ENCODE measurements at places on chromosomes 7 and 10. TPM values are rescaled to one million over a fixed set of nuclear protein-coding genes. Genes with fewer than 3 reads are reported as not detected.
A peak's percentile ranks its signal among the peaks of the same experiment; 100 is the strongest.

DNA sequence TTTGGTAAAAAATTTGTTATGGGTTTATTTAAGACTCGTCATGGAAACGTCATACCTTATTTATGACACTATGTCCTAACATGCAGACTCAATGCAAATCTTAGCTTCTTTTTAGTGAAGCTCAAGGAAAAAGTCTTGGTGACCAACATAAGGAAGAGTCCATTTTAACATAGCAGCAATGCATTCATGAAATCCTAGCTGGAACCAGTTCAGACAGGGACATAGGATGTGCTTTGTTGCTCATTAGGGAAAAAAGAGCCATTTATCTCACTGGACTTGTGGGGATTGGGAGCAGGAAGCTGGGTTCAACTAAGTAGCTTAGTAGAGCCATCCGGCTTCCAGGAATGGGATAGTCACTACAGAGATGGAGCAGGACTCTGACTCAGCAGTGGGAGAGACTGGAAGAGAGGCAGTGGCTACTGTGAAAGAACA, 100.7 kb upstream of the DKK1 start:
- DNase-seq, result no peak

Gene STRIP2
- 3.5 TPM for polyA plus RNA-seq

DNA sequence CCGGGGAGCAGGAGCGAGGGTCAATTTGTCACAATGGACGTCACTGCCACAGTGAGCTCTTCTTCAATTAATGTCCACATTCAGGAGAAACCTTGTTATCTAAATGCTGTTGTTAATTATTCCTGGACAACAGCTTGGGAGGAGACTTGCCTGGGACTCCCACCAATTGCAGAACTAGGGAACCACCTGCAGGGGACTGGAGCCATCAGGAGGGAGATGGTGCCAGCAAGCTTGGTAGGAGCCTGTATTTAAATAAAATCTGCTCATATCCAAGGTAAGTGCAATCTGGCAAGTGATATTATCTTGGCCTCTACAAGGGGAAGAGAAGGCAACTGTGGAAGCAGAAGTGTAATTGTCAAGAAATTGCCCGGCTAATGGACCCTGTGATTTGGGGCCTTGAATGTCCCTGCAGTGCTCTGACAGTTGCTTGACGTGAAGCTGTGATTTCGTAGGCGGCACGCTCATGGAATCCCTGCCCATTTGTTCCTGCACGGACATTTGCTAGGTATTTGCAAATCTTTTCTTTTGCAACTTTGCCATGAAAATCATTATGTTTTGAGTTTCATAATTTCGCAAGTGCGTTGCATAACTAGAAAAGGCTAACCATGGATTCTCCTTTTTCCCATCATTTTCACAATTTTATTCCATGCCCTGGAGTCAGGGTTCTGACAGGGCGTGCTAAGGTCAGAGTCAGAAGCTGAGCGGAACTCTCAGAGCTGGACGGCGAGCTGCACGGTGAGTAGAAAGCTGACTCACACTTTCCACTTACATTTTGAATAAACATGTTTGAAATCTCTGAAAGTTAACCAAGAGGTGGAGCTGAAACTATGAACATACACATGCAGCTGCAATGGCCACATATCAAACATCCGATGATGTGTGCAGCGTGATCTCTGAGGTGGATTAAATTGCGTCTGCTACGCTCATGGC, 84.9 kb upstream of the TCERG1L start:
- DNase-seq, result no peak

Gene ZNF804B
- polyA plus RNA-seq, result 0.28 TPM

Gene TAS2R41
- polyA plus RNA-seq, result not detected

DNA sequence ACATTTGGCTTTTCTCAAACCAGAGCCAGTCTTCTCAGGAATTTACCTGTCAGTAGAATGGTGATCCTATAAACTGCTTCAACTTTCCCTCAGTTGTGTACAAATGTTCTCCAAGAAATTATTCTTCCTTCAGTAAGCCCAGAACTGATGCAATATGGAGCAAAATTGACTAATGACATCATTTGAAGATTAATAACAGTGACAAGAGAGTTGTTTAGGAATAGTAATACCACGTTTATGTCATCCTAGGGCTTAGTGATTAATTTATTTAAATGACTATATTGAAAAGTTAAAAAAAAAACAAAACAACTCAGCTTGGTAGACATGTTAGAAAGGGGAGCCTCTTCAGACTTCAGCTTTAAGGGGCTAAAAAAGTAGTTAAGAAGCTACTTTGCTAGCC, 933.2 kb downstream of the GATA3 start:
- DNase-seq, result no peak

GRCh38 chr10:31707093-31708039, 221.3 kb downstream of the ARHGAP12 start:
- DNase-seq, result no peak

GRCh38 chr7:12884033-12884432, 196.6 kb downstream of the ARL4A start:
- no peak for DNase-seq

Gene PDE1C
- polyA plus RNA-seq, result 4.8 TPM

- DNase-seq, result no peak
Measured at GRCh38 chr10:75068523-75068922, 42.9 kb upstream of the SAMD8 start.

DNA sequence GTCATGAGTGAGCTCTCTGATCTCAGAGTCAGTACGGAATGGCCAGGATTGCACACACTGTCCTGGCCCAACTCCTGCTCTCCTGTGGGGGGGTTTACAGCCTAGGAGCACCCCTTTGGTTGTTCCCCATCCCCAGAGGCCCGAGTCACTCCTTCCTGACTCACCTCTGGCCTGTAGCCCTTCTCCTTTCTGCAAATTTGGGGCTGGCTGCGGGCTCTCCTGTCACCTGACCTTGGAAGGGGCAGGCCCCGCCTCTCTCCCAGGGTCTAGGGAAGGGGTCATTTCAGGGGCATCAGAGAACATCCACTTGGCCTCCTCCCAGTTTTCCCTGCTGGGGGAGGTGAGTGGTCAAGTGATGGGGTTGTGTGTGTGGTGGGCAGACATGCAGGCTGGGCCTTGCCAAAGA, 1.7 kb downstream of the NYAP1 start:
- DNase-seq, result no peak

Gene GNGT1
- polyA plus RNA-seq, result not detected

DNA sequence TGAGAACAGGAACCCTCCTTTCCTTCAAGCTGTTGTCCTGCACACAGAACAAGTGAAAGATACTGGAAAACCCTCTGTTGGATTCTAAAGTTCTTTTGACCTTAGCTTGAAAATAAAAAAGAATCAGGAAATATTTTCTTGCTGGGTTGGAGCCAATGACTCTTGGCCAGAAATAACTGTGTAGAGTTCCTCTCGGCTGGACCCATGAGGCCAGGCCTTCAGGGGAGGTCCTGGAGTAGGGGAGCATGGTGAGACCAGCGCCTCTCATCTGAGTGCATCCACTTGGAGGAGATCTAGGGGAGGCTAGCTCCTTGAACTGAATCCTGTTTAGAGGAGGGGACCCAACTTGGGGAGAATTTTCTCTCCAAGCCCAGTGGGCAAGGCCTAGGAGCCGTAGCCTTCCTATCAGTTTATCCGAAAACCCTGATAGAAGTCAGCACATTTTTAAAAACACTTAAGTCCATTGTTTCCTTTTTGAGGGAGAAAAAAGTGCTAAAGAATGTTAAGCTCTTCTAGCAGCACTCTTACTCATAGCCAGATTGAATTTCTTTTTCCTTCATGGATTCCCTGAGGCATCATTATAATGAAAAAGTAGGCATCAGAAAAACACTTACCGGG, 635.7 kb upstream of the ANKRD30A start:
- DNase-seq, result no peak

DNA sequence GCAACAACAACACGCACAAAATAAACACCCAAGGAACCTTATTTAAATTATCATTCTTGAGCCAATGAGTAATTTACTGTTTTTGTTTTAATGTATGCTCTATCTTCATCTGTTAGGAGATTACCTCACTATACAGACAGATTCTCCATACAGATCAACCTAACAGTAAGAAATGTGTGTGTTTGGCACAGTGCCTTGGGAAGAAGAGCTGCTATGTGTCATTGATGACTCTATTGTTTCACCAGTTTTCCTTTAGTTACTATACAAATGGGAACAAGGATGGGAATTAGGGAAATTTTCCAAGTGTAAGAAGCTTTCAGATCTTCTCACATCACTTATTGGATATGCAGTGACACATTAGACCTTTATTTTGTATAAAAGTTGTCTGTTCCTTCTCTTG, 640.3 kb downstream of the NRG3 start:
- DNase-seq, result no peak

DNA sequence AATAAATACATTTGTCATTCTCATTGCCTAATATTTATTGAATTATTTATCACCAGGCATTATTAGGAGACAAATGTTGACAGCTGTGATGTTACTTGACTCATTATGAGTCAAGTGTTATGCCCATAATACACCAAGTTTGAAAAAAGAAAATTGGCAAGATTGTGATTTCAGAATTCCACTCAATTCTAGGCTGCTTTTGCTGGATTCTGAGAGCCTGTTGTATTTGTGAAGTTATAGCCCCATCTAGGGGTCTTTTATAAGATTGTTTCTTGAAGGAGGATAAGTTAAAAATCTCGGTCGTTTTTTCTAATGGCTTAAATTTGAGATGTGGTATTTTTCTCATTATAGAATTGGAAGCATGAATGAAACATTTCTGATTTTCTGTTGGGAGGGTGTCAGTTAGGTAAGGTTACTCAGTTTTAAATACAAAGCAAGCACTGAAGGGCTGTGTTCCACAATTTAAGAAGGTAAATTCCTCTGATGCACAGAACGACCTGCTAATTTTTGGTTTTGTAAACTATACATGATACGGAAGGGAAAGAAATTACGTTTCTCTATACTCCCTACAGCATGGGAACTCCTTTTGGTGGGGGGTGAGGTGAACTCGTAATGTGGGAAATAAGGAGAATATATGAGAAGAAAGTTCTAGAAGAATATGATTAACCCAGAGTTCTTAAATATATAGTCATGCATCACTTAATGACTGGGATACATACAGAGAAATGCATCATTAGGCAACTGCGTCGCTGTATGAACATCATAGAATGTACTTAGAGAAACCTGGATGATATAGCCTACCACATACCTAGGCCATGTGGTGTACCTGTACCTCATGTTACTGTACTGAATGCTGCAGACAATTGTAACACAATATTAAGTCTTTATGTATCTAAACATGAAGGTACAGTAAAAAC, 2.6 kb downstream of the STK31 start:
- peak; percentile 41 for DNase-seq

DNA sequence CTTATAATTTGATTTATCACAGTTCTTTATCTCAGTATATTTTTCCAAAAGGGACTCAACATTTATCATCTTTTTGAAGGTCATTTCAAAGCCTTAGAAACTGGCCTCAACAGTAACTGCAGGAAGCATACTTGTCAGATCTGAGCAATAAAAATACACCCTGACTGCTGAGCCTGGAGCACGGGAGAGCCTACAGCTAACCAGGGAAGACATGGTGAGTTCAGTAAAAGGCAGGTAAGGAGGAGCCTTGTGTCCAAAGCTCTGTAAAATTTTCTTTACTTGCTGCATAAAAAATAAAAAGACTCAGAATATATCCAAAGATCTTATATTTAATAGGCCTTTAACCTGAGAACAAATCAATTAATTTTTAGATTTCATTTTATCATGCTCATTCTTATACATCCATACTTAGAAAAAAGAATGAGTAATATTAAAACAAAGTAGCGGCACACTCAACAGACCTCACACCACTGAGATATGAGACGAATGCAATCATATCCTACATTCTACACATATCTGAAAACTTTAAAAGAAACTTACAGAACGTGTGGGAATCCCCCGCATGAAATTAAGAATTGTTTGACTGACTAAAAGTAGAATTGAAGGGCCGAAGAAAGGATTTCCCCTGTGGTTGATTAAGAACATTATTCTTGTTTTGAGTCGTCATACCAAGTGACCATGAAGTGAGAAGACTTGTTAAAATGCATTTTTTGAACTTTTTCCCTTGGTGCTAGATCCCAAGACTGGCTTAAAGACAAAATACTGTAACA, 296.4 kb upstream of the MKLN1 start:
- no peak for DNase-seq

DNA sequence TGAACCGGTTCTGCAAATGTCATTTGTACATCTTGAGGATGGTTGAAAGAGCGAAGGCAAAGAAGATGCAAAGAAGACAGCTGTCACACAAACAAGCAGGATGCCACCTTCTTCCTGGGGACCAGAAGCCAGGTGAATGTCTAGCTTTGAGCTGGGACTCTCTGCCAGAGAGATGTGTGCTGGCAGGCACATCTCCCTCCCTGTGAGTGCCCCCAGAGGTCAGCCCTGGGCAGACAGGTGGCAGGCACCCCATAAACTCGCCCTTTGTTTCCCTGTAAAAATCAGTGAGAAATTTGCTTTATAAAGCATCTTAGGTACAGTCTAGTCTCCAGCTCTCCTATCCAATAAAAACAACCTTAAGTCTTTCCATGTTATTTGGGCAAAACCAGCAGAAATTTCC, 2.6 kb upstream of the TCERG1L start:
- DNase-seq, result no peak

Gene VSTM2A
- 3.1 TPM for polyA plus RNA-seq

DNA sequence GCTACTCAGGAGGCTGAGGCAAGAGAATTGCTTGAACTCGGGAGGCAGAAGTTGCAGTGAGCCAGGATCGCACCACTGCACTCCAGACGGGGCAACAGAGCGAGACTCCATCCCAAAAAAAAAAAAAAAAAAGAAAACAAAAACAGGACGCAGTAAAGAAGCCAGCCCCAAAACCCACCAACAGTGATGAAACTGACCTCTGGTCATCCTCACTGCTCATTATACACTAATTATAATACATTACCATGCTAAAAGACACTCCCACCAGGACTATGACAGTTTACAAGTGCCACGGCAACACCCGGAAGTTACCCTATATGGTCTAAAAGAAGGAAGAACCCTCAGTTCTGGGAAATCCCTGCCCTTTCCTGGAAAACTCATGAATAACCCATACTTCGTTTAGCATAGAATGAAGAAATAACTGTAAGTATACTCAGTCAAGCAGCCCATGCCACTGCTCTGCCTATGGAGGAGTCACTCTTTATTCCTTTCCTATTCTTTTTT, 40.0 kb upstream of the EIF4H start:
- DNase-seq, result no peak

Gene HOGA1
- polyA plus RNA-seq, result 35.9 TPM

DNA sequence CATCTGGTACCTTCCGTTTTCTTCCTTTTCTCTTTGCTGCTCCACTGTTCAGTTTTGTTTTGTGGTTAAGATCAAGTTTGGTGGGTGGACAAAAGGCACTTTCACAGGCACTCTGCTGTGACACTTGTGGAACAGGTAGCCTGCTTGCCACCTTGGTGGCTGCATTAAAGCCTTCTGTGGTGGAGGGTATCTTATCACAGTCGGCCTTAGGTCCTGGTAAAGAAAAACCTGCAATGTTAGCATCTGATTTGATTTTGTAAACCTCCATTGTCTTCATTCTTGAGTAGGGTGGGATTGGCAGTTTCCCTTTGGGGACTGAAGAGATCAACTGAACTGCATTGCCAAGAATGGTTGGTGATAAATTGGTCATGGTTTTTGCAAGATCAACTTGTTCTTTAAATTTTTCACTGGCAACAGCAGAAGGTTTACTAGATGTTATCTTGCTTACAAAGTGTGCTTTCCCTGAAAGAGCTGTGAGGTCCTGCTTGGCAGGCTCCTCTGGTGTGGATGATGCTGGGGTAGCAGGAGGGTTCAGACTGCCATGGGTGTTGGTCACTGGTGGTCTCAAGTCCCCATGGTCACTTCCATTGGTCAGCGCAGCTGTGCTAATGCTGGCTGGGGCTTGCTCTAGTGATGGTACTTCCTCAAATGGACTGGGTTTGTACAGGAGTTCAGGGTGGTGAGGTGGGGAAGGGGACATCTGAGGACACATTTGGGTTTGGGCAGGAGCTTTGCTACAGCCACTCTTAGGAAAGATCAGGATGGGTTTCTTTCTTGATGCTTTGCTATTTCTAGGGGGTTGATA, 182.2 kb downstream of the ZNF438 start:
- DNase-seq, result no peak

Gene PNLIPRP2
- polyA plus RNA-seq, result not detected

All from right renal cortex interstitium (tissue), 3 donors.